Muscle of back (tissue), 13 donors: ENCODE measurements at places on chromosomes 5 and 9. TPM values are rescaled to one million over a fixed set of nuclear protein-coding genes. Genes with fewer than 3 reads are reported as not detected.

The HAPLN1 gene
- not detected for polyA plus RNA-seq

The OR1J2 gene
- not detected for polyA plus RNA-seq

The BNC2 gene
- 6.6 TPM for polyA plus RNA-seq

The HINT2 gene
- 28.8 TPM for polyA plus RNA-seq

The CAMK2A gene
- polyA plus RNA-seq = 32.6 TPM

The LCN10 gene
- 6.5 TPM for polyA plus RNA-seq

The ADAMTS12 gene
- polyA plus RNA-seq = 25.2 TPM

The DRD1 gene
- polyA plus RNA-seq = 0.07 TPM

The AHRR gene
- 2.6 TPM for polyA plus RNA-seq

The PDLIM4 gene
- 54.9 TPM for polyA plus RNA-seq
